ENCODE measurements at places on chromosomes 3 and 15.

GRCh38 chr15:33016405-33017024, 178.0 kb downstream of the FMN1 start:
- DNase-seq, result no peak

DNA sequence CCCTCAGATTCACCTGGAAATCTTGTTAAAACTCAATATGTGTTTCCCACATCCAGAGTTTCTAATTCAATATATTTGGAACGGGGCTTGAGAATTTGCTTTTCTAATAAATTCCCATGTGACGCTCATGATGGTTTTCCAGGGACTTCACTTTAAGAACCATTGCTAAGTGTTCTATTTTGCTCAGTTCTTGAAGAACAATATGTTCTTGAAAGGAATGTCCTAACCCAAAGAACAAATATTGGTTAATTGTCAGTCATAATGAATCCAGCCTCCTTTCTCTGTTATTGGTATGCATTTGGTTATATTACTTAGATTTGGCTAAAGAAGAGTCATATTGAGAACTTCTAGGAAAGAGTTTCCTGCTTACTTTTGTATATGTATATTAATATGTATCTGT, 4.4 kb upstream of the PLSCR2 start:
- DNase-seq, result no peak

- DNase-seq, result no peak
Measured at GRCh38 chr3:16309558-16309957, 44.5 kb downstream of the OXNAD1 start.

DNA sequence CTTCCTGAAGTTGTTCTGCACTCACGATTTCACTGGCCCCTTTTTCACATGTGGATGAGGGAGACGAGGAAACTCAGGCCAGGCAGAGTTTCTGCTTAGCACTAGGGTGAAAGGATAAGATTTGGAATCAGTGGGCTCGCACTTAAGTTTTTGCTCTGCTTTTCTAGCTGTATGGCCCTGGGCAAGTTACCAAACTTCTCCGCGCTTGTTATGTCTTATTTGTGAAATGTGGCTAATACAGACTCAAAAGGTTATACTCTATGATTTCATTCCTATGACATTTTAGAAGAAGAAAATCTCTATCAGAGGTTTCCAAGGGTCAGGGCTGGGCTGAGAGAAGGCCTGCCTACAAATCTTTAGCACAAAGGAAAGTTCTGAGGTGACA, 191.9 kb upstream of the LRIG1 start:
- no peak for DNase-seq

GRCh38 chr3:67005974-67006373, 7.9 kb downstream of the KBTBD8 start:
- no peak for DNase-seq

GRCh38 chr3:104887069-104887468, 479.6 kb upstream of the ALCAM start:
- DNase-seq, result no peak

DNA sequence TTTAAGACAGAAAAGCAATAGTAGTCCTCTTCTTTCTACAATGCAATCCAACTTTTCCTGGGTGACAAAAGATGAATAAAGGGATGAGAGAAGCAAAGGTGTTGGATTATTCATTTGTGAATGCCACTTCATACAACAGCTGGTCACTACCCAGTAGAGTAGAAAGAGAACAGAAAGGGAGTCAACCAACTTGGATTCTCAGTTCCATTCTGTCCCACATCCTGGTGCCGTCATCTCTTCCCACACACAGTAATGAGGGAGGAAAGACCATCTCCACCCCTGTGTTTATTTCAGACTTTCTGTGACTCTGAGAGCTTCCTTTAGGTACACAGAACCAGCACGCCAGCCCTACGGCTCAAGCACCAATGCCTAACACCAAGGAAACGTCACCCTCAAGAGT, 71.0 kb downstream of the FOXP1 start:
- no peak for DNase-seq

DNA sequence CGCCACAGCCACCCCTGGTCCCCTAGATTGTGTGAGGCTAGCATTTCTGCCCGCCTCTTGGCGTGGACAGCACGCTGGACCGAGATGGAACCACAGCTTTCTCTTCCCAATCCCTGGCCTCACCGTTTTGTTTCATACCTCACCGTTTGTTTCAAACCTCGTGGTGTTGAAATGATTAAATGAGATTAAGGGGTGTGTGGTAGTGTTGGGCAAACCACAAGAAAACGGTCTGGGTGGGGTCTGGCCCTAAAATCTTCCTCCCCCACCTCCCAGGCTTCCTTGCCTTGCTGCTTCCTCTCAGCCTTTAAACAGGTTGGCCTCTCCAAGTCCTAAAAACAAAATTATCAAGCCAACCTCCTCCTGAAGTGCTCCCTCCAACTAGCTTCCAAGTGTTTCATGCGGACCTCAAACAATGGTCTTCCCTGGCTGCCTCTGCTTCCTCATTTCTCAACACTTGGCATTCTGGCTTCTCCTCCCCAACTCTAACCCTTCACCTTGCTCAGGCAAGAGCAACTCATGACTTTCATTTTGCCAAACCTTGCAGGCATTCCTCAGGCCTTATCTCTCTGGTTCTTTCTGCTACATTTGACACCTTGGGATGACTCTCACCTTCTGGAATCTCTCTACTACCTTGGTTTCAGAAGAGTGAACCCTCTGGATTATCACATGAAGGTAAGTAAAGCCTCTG, 1.4 kb upstream of the ATP13A3 start:
- DNase-seq, result no peak

DNA sequence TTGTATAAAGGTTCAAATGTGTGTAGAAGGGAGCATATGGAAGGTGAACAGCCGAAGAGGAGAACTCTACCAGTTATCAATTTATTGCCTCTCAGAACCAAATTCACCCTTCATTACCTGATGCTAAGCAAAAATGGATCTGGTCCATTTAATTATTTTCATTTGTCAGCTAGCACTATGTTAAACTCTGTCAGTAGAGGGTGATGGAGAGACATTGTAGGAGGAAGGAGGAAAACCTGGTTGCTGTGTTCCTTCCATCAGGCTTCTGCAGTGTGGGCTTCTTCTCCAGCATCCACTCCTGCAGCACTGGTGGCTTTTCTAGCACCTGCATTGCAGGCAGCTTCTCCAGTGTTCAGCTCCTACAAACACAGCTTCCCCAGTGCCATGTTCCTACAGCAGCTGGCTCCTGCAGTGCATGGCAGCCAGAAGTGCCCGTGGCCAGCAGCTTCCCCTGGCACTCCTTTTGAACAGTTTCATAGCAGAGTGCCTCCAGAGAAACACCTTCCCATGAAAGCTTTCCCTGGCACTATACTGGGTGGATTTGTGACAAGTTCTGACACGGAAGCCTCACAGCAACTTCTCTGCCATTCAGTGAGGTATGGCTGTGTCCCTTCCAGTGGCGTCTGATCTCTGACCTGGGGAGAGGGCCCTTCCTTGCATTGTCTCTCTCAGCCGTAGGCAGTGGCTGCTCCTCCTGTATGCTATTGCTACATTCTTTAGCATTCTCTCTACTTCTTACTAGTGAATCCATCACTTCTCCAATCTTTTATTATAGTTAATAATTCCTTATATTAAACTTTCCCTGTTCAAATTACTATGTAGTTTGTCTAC, 14.6 kb upstream of the IL17RD start:
- DNase-seq, result no peak

DNA sequence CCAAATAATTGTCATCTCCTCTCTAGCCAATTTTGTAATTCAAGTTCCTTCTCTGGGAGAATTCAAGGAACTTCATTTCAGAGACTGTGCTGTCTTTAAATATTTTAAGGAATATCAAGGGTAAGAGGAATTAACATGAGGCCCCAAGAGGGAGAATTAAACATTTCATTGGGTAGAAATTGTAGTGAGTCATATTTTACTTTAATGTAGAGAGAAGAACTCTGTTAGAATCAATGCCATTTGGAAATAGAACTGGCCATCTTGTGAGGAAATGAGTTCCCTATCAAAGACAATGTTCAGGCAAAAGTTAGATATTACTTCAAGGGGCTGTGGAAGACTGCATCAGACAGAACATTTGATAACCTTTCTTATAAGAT, 43.5 kb upstream of the TP63 start:
- DNase-seq, result no peak

DNA sequence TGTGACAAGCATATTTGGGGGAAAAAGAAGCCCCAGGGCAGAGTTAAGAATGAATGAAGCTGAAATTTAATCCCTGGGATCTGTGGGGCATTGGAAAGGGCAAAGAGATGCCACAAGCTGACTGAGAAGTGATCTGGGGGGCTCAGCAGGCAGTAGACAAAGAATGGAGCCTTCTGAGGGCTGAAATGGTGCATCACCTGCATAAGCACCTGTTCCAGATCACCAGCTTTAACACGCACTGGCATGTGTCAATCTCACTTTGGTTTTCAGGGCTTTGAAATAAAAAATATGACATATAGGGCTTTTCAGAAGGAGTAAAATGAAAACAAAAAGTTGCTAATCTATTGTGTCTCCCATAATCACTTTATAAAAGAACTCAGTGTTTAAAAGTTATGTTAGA, 210.8 kb upstream of the ARHGEF26 start:
- no peak for DNase-seq

- peak; percentile 70 for DNase-seq
Measured at GRCh38 chr15:53586799-53587198, 172.7 kb downstream of the WDR72 start.

- peak; percentile 85 for DNase-seq
Measured at GRCh38 chr3:173395412-173396181, 1.9 kb upstream of the NLGN1 start.

DNA sequence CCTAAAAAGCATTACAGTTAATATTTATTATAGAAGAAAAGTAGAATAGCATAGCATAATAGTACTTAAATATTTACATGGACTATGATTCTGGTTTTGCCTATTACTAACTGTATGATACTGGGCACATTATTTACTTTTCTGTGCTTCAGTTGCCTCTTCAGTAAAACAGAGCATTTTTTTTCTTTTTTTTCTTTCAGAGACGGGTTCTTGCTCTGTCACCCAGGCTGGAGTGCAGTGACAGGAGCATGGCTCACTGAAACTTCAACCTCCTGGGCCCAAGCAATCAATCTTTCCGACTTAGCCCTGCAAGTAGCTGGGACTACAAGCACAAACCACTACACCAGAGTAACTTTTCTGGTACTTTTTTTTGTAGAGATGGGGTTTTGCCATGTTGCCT, 47.0 kb downstream of the GYG1 start:
- no peak for DNase-seq

GRCh38 chr15:54250326-54250725, 272.1 kb downstream of the UNC13C start:
- no peak for DNase-seq

- no peak for DNase-seq
Measured at GRCh38 chr3:169498336-169498735, 165.2 kb downstream of the MECOM start.

DNA sequence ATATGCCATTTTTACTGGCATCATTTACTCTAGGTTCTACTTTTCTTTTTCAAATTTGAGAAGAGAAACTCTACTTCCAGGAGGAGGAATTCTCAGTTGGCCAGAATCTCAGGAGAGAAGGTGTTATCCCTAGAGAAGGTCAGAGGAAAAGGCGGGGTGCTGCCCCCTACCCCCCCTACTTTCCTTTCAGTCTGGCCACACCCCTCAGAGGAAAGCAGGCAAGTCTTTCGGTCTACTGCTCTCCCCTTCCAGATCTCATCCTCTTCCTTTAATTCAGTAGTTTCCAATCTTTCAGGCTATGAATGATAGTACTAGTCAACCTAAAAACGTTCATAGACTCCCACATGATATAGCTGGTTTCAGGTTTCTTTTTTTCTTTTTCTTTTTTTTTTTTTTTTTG, 366.5 kb upstream of the TBL1XR1 start:
- DNase-seq, result no peak

DNA sequence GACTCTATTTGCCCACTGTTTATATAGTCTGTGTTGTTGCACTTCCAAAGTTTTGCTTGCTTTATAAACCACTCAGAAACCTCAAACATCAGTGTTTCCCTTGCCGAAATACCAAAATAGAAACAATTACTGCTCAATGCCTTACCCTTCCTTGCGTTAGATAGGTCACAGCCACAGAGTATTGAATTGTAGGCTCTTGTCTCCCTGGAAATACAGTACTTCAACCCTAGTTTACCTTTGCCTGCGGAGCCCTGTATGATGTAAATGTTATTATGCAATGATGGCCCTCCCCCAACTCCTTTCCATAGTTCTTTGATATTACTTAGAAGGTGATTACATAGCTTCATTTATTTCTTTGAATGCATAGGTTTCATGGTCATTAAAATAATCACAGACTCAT, 44.2 kb downstream of the SOX2 start:
- DNase-seq, result no peak

DNA sequence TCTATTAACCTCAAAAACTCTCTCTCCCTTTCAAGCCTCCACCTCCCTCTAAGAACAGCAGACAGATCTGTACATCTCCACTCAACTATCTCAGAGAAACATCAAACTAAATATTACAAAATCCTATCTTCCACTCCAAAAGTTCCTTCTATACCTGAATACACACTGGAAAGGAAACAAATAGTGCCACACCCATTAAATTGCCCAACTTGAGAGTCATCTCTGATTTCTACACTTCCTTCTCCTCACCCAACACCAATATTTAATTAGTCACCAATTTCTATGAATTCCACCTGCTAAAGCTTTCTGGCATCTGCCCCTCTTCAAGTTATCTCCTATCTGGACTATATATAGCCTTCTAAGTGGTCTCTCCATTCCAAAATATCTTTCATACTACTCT, 65.8 kb downstream of the PEAK1 start:
- no peak for DNase-seq

- DNase-seq, result peak; percentile 21
Measured at GRCh38 chr3:105365391-105366325, 1.1 kb upstream of the ALCAM start.

GRCh38 chr15:38740206-38740605, 175.6 kb upstream of the RASGRP1 start:
- no peak for DNase-seq

GRCh38 chr3:111538681-111539083, 3.3 kb upstream of the CD96 start:
- no peak for DNase-seq

- DNase-seq, result no peak
Measured at GRCh38 chr3:5058471-5058951, 63.6 kb upstream of the ARL8B start.

- no peak for DNase-seq
Measured at GRCh38 chr15:68672781-68673205, 94.0 kb downstream of the CORO2B start.

- no peak for DNase-seq
Measured at GRCh38 chr3:15812183-15812582, 14.4 kb upstream of the ANKRD28 start.

GRCh38 chr3:9161298-9161697, 88.1 kb downstream of the SRGAP3 start:
- no peak for DNase-seq

DNA sequence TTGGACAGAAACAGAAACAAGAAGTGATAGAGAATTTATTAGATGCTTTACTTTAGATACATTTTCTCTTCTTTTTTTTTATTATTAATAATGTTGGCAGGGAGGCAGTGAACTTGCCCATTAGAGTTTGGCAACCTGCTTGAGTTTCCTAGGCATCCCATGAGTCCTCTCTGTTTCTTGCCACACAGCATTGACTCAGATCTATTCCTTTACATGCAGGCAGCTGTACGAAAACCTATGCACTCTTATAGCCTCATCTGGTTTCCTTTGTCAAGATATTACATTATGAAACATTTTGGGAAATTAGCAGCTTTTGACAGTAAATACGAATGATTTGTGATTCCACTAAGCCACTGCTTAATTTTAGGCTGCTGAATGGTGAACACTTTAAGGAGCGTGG, 23.3 kb downstream of the IL1RAP start:
- DNase-seq, result no peak

Data from neuronal stem cell (in vitro differentiated cells).